ENCODE measurements at places on chromosomes 7 and 10. TPM values are rescaled to one million over a fixed set of nuclear protein-coding genes. Genes with fewer than 3 reads are reported as not detected.

- peak; percentile 86 for DNase-seq
Measured at GRCh38 chr10:102669206-102670064, 25.2 kb downstream of the TRIM8 start.

DNA sequence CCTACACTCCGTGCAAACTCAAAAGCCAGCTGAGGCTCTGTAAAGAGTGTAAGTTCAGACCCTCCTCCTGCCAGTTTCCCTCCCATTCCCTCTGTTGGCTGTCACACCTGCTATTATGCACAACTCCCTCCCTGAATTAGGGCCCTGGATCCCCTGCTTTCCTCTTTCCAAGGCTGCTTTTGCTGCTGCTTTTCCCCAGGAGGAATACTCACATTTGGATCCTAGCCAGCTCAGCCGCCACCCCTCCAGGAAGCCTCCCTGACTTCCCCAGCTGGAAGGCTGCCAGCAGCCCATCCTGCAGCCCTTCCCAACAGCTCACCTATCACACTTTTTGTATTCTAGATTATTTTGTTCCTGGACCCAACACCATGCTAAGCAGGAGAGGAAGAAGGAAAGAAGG is 40.9 kb upstream of the WDR11 start:
- no peak for DNase-seq

DNA sequence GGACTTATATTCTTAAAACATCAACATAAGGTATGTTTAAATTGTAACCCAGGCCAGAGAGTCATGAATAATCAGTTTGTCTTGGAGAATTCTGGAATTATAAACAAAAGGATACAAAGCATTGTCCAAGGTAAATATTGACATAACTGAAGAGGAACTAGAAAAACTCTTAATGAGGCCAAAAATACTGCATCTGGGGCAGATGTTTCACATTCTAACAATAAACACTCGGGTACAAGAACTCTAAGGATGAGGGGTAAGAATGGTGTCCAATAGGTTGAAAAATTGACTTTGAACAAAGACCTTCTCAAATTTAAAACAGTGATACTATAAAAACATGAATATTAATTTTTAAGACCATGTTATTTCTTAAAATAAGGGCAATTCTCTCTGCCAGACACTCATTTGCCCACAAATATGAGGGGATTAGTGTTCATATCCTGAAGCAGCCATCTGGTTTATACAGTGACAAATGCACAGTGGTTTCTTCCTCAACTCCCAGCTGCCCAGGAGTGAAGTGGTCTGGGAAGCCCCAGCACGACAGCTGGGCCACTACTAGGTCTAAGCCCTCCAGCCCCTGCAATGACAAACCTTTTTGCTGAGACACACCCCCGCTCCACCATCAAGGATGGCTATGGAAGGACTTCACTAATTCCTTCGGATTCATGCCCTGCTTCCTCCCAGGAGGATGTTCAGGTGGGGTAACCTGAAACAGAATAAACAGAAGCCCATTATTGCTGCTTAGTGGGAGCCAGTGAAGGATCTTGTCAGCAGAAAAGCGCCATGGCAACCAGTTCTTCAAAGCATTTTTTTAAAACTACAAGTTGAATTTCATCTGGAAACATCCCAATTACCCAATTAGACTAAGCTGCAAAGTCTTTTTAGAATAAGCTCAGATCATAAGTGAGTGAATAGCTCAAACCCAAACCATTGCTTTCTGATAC is 107.5 kb upstream of the ARID5B start:
- no peak for DNase-seq

DNA sequence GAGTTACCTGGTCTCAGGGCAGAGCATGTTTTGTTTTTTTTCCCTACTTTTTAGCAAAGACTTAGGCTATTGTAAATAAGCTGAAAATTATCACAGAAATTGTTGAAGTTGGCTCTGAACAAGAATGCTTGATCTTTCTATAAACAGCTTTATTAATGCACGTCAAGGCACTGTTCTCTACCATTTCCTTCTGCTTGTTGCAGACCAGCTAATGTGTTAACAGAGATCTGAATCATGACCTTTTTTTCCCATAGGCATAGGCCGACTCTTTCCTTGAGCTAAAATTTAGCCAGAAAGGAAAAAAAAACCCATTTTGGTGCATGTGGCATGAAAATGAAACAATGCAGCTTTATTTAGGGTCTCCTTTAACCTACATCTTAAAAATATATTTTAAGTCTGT is 248.5 kb downstream of the SDK1 start:
- DNase-seq = no peak

GRCh38 chr10:22932626-22933370 is 4.9 kb downstream of the ARMC3 start:
- no peak for DNase-seq

GRCh38 chr7:34759477-34760125 is 101.6 kb downstream of the NPSR1 start:
- DNase-seq = no peak

GRCh38 chr7:23964715-23965114 is 254.7 kb downstream of the STK31 start:
- DNase-seq = no peak

Gene SOSTDC1
- total RNA-seq = 3.7 TPM

Gene GLRX3
- total RNA-seq = 53.1 TPM

Gene MUC12
- total RNA-seq = not detected

Gene HOXA5
- 16.0 TPM for total RNA-seq

Gene CH25H
- 7.8 TPM for total RNA-seq

Gene SPDYE5
- not detected for total RNA-seq
